ENCODE measurements at places on chromosomes 5 and 9.

GRCh38 chr9:80449513-80449912 is 877.7 kb downstream of the TLE4 start:
- DNase-seq, result no peak

DNA sequence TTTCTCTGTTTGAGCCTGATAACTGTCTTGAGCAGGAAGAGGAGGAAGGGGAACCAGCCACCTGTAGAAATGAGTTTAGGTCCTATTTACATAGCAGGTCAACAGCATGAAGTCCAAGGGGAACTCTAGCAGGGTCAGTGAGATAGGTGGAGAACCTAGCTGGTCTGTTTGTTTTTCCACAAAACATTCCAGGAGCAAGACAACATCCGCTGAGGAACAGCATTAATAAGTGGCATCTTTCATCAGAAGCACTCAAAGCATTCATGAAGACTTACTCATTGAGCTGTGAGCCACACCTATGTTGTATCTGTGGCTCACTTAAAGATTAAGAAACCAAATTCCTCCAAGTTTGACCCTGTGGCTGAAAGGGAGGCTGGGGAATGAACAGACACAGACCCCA is 115.9 kb downstream of the ACTBL2 start:
- DNase-seq, result no peak

DNA sequence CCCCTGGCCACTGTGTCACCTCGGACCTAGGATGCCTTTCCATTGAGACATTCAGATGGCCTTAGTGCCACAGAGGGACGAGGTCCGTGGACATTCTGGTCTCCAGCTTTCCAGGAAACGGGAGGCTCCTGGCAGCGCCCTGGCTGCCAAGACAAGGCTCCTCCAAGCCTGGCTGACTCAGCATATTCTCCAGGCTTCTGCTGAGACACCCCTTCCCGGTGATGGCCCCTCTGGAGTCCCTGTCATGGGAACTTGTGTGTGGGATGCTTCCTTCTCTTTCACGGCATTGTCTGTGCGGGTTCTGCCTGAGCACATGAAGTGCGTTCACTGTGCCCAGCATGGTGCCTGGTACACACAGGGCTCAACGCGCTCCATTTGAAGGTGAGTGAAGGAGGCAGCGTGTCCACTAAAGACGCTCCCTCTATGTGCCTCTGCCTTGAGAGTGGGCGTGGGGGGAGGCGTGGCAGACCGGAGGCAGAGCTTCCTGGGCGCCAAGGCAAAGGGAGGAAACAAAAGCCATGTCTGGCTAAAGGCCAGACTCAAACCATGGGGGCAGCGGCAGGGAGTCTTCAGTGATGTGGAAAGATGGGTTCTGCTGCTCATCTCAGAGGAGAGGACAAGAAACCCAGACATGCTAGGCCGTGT is 46.4 kb upstream of the PRRC2B start:
- no peak for DNase-seq

DNA sequence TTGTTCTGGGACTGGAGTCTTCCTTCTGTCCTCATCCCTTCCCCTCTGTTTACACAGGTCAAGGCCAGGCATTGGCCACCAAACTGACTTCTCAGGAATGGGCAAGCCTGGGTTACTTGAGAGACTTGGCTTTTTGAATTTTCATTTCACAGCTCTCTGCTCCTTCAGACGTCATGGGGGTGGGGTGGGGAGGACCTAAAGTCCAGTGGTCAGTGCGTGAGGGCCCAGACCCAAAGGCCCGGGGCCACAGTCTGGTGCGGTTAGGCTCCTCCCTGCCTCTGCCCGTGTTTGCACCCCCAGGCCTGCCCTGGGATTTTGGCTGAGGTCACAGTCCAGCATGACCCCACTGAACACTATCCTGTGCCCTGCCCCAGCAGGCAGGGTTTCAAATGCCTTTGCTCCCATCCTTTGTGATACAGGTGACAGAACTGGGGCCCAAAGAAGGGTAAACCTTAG is 4.1 kb upstream of the CXXC5 start:
- no peak for DNase-seq

DNA sequence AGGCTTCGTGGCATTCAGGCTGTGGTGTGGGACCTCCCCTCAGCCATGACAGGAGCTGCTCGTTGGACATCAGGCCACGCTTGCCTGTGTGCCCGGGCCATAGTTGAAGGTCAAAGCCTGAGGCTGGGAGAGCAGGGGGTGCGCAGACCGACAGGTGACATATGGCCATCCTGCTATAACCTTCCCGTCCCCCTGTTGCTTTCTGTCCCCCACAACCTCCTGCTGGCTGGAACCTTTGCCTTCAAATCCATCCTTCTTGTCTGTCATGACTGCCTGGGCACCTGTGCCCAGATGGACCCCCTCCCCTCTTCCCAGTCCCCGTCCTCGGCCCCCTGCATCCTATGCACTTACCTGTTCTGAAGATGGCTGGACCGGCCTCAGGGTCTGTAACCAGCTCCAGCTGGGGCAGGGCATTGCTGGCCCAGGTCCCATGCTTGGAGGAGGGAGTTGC is 83.2 kb downstream of the WNK2 start:
- DNase-seq, result no peak

GRCh38 chr9:128072144-128073021 is 4.4 kb downstream of the SLC25A25 start:
- peak; percentile 42 for DNase-seq

- no peak for DNase-seq
These were observed 28.1 kb downstream of the SOX30 start for GRCh38 chr5:157624144-157624543.

DNA sequence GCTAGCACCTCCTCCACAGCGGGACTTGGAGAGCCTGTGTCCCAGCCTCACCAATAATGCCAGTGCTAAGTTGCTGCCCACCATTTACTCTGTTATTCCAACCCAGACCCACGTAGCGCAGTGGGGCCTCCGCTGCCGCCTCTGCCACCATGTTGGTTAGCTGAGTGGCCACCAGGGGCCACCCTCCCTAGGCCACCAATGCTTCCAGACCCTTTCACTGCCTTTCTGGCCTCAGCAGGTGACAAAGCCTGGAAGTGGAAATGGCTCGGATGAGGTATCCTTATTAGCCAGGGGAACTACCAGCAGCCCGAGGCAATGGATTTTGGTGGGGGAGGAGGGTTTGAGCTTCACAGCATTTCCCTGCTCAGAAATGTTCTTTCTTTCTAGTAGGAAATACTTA is 110.1 kb downstream of the OSTF1 start:
- no peak for DNase-seq

- no peak for DNase-seq
These were observed 649 bp upstream of the GLE1 start for GRCh38 chr9:128503870-128504269.

DNA sequence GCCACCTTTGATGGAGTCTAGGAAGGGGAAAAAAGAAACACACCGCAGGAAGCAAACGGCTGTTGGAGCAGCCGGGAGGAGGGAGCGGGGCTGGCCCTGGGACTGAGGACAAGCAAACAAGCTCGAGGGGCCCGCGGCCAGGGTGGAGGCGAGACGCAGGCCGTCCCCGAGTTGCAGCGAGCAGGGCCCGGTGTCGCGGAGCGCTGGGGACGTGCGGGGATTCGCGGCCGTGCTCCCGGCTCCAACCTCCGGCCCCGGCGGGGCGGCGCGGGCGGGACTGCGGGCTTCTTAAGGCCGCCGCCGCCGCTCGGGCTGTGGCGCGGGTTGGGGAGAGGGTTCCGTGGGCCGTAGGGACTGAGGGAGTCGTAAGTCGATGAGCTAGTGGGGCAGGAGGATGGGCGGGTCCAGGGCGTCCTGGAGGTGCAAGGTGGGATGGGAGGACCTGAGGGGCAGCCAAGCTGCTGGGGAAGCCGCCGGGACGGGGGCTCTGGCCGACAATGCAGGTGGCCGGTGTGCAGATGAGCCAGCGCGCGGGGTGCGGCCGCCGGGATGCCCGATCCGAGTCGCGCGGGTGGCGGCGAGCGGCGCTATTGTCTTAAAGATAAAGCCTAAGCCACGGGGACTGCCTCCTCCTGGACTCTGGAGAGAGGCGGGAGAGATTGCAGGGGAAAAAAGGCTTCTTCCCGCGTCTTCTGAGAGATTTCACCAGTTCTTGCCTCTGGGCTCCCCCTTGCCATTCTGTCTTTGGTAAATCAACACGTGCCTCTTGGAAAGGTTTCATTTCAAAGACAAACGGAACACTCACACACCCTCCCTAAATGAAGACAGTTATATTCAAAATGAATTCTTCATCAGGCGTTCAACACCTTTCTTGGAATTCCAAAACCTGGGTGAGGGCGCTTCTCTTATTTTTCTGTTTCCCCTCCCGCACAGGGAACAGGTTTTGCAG is 1.6 kb upstream of the HAPLN1 start:
- no peak for DNase-seq

All from immature natural killer cell (primary cell).